ENCODE measurements at places on chromosomes 4 and X.
A peak's percentile ranks its signal among the peaks of the same experiment; 100 is the strongest.

- DNase-seq: no peak
Observed at GRCh38 chr4:28233724-28234123, 1373.1 kb downstream of the STIM2 start.

DNA sequence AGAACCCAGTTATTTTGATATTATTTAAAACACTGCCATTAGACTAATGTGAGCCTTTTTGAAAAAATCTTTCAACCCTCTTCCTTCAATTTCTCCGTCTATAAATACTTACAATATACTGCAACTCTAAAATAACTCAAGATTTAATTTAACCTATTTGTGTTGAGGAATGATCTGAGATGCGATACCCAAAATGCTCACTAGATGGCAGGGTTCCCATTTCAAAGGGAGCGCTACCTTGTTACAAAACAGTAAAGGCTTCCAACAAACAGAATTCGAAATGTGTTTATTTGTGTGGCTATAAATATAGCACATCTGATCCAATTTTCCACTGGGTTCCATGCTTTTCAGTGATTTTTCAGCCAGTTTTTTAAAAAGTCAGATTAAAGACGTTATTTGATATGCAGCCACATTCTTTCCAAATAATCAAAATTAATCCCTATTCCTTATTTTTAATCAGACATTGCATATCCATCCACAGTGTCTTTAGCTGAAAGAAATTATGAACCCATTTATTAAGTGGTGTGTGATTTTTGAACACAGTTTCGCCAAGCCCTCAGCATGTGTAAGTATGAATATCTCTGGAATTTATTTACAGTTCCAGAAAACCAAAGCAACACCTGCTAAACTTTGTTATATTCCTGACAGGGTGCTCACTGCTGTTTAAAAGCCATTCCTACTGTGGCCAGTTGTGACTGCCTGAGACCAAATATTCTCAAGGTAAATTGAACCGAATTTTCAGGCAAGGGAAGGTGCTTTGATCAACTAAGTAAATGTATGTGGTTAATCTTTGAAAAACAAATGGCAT, 668.0 kb upstream of the LCORL start:
- DNase-seq: peak; percentile 80

DNA sequence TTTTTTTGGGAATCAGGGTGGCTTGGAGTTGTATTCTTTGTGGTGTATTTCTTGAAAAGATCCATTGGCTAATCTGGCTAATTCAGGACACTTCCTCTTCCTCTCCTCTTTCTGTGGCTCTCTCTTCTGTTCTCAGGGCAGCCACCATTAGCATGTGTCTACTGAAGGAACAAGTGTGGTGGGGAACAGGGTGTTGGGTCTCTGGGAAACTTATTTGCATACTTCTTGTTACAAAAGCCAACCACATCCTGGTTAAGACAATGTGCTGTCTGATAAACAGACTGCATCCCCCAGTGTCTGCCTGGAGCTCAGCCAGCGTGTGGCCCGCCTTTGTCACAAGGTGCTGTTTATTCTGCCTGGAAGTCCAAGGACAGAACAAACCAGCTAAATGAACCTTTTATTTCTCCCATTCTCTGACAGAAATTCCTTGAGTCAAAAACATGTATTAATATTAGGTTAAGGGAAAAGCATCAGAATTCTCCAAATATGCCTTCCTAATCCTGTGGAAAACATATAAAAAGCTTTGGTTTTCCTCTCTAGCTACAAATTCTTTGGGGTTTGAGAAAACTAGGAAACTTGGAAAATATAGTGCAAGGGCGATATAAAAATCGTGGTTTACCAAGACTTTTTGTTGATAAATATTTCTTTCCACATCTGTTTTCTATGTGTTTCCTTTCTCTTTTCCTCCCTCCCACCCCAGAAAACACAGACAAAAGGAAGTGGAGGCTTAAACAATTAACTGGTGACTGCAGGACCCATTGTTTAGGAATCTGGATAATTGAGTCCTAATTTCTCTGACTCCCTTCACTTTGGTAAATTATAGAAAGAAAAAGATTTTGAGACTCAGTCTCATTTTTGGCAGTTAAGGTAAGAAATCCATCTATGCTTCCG, 203.6 kb downstream of the SPRY1 start:
- DNase-seq: peak; percentile 50

DNA sequence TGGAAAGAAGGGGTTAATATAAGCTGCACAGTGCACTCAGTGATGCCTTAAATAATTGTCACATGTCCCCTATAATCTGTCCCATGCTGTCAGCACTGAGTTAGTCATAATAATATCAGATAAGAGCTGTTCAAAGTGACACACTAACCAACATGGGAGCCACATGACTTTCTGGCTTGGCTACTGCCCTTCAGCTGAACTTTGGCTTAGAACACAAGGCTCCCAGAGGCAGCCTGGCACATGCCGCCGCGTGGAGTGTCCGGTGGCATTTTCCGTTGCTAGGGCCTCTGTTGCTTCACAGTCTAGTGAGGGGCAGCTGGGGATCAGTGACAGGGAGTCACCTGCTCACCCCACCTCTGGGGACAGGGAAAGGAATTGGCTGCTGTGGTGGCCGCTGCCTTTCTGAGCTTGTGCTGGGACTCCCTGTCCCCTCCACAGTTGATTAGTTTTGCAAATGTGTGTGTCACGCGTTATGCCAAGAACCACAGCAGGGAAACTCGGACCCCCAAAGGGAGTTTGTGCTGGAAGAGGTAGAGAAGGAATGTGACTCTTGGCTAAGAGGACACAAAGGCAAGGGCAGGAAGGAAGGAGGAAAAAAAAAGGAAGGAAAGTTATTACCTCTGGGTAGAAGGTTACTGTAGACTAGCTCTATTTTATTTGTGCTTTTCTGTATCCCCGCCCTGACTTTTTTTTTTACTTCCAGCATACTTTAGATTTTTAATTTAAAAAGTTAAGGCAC, 41.1 kb upstream of the PPARGC1A start:
- no peak for DNase-seq

DNA sequence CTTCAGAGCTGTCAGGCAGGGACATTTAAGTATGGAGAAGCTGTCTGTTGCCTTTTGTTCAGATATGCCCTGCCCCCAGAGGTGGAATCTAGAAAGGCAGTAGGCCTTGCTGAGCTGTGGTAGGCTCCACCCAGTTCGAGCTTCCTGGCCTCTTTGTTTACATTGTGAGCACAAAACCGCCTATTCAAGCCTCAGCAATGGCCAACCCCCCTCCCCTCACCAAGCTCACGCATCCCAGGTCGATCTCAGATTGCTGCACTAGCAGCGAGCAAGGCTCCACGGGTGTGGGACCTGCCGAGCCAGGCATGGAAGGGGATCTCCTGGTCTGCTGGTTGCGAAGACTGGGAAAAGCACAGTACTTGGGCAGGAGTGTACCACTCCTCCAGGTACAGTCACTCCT, 59.3 kb downstream of the ZNF674 start:
- DNase-seq: no peak

DNA sequence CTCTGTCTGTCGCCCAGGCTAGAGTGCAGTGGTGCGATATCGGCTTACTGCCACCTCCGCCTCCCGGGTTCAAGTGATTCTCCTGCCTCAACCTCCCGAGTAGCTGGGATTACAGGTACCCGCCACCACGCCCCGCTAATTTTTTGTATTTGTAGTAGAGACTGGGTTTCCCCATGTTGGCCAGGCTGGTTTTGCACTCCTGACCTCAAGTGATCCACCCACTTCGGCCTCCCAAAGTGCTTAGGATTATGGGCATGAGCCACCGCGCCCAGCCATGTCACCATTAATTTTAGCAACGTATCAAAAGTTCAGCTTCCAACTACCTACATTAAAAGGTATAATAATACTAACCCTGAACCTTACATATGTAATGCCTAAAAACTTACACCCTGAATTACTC, 940 bp upstream of the UTP3 start:
- no peak for DNase-seq

GRCh38 chrX:25084446-25084845, 68.7 kb upstream of the ARX start:
- no peak for DNase-seq

DNA sequence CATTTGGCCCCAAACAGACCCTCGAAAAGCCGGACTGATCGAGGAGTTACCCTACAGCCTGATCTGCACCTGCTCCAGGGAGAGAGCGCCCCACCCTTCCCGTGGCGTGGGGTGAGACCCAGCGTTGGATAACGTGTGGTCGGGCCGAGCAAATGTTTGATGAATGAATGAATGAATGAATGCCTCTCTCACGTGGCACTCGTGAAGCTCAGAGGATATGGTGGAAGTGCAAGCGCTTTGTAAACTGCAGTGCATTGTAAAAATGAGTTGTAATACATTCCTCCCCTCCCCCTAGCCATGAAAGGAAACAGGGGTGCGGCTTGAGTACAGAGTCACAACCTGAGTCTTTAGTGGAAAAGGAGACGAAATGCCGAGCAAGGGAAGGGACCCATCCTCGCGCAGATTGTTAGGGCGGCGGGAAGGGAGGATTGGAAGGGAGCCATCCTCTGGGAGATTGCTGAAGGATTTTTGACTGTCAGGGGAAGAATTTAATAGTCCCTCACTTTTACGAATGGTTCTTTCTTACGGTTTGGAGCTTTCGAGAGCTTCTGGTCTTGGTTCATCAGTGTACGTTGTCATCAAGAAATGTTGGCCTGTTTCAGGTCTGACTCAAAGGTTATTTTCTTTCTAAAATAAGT, 772 bp upstream of the FBXW7 start:
- DNase-seq: peak; percentile 73

GRCh38 chr4:113760094-113760794, 1.3 kb downstream of the CAMK2D start:
- DNase-seq: peak; percentile 61

DNA sequence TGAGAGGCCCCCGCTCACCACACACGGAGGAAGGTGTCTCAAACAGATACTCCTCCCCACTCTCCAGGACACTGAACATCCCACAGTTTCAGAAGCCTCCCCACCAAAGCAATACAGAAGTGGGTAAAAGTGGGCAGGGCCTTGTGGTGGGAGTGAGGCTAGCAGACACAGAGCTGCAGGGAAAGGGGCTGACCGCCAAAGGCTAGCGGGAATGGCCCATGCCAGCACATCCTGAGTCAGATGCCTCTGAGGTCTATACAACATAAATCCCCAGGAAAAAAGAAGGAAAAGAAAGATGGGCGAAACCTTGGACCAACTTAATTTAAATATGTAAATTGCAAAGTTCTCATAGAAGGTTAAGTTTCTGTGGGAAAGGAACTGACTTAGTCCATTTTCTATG, 21.9 kb upstream of the ARHGAP10 start:
- no peak for DNase-seq

DNA sequence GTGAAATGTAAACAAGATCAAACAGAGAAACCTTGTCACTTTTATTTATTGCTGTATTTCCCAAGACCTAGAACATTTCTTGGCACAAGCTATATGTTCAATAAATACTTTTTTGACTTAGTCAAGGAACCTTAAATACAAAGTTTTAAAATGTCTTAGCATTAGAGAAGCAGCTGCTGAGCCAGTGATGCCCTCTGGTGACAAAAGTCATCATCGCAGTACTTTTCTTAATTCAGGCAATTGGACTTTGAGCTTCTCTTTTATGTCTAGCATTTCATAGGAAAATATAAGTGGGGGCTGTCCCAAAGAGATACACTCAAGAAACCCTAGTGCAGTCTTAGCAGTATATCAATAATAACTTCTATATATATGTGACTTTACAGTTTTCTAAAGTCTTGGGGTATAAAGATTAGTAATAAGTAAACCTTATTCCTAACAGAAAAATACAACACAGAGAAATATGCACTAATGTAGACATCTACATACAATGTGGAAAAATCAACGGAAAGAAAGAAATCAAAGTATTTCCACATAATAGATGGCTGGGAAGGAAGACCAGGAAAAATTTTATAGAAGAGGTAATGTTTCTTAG, 118.4 kb downstream of the DTHD1 start:
- DNase-seq: no peak

DNA sequence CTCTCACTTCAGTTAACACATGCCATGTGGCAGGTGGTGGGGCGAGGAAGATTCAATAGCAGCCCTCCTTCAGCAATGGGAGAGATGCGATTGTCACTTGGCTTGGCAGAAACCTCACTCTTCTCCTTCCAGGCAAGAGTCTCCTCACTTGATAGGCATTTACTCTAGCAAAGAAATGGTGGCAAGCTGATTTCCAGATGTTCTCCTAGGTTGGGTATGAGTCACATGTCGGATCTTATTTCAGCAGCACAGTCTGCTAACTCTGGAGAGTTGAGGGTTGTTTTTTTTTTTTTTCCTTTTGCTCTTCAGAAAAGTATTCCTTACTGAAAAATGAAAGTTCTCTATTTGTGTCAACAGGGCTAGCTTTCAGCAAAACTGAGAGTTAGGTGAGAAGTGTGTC, 119.5 kb upstream of the CHRDL1 start:
- DNase-seq: peak; percentile 22

DNA sequence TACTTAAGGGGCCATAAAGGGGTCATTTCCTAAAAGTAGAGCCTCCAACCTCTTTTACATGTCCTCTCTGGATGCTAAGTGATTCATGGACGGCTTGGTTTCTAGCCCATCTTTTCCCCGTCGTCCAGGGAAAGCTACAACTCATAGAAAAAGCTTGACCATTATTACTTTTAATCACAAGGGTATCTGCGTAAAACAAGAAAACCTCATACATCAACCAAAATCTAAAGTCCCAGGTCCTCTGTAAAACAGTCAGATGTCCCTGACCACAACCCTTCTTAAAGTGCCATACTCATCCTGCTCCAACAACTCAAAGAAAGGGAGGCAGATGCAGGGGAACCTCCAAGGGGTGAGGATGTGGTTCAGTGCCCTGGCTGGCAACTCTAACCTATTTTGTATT, 29.6 kb downstream of the ADGRA3 start:
- no peak for DNase-seq

GRCh38 chrX:112818114-112819007, 22.3 kb downstream of the AMOT start:
- DNase-seq: peak; percentile 59

DNA sequence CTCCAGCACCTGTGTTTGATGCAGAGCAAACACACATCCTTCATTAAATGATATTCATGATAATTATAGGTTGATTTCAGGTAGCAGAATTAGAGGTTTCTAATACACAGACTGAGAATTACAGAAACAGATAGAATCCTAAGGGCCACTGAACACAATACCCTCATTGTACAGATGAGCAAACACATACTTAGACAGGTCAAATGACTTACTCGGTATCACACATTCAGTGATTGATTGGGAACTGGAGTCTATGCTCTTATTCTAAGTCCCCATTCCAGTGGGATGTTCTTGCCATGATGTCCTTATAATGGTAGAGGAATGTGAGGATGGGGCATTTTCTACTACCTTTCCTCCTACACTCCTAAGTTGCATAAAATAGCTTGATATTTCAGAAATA, 70.8 kb downstream of the DCAF8L1 start:
- DNase-seq: no peak

DNA sequence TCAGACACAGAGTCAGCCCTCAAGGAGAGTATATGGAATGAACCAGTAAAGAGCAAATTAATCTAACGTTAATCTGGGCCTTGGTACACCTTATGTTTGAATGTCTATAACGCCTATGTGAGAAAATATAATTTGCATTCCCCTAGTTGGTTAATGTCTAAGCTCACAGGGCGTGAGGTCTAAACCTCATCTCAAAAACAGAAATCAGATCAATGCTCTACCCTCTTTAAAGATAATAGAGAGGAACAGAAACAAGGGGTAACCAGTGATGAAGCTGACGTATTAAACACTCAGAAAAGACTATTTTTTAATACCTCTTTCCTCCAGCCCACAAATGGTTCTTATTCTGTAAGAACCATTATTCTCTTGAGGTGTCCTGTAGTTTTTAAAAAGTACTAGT, 369.2 kb upstream of the NOCT start:
- DNase-seq: no peak

GRCh38 chrX:103170216-103170615, 44.7 kb upstream of the BEX4 start:
- no peak for DNase-seq

All from umbilical cord (tissue), 2 donors.